ENCODE measurements at places on chromosomes 16 and 17. TPM values are rescaled to one million over a fixed set of nuclear protein-coding genes. Genes with fewer than 3 reads are reported as not detected.

The KCNJ12 gene
- polyA plus RNA-seq: 15.1 TPM

The KRT33B gene
- not detected for polyA plus RNA-seq

DNA sequence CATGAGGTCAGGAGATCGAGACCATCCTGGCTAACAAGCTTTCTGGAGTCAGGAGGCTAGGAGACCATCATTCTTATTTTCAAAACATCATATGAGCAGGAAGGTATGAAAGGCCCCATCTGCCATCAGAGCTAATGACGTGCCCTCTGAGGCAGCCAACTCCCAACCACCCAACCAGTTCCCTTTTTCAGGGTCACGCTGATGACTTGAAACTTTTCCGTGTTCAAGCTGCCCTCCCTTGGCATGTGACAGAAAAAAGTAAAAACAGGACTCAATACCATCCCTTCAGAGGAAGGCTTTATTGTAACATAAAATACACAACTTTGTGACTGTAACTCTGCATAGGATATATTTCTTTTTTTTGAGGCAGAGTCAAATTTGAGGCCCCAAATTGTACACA lies 4.6 kb upstream of the GHDC start:
- DNase-seq: peak; percentile 18

- DNase-seq: no peak
These were observed 18.6 kb downstream of the CD7 start for GRCh38 chr17:82298538-82299421.

The SLC5A2 gene
- polyA plus RNA-seq: 0.98 TPM

The CHP2 gene
- polyA plus RNA-seq: 0.20 TPM

The TAC4 gene
- 1.1 TPM for polyA plus RNA-seq

- DNase-seq: no peak
These were observed 22.5 kb downstream of the STAT5A start for GRCh38 chr17:42310787-42311215.

DNA sequence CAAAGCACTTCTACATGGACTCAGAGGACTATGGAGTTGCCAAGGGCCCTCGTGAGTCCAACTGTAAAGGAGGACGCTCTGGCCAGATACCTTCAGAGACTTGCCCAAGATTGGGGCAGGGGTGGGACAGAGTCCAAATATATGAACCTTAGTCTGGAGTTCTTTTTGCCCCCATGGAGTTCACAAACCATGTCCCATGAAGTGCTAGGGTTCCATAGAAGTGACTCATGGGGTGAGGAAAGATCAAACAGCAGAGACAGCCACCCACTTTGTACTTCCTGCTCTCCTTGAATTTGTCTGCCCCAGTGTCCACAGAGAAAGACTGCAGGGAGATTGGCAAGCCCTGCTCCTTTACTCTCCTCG lies 29.0 kb downstream of the SRL start:
- DNase-seq: no peak

- DNase-seq: no peak
These were observed 47.5 kb downstream of the FOXL1 start for GRCh38 chr16:86625821-86626220.

- DNase-seq: no peak
These were observed 42.9 kb downstream of the PIGL start for GRCh38 chr17:16259926-16260325.

GRCh38 chr17:44989552-44990138 lies 21.5 kb upstream of the C1QL1 start:
- DNase-seq: no peak

The LITAFD gene
- not detected for polyA plus RNA-seq

The NTN3 gene
- polyA plus RNA-seq: 4.5 TPM

DNA sequence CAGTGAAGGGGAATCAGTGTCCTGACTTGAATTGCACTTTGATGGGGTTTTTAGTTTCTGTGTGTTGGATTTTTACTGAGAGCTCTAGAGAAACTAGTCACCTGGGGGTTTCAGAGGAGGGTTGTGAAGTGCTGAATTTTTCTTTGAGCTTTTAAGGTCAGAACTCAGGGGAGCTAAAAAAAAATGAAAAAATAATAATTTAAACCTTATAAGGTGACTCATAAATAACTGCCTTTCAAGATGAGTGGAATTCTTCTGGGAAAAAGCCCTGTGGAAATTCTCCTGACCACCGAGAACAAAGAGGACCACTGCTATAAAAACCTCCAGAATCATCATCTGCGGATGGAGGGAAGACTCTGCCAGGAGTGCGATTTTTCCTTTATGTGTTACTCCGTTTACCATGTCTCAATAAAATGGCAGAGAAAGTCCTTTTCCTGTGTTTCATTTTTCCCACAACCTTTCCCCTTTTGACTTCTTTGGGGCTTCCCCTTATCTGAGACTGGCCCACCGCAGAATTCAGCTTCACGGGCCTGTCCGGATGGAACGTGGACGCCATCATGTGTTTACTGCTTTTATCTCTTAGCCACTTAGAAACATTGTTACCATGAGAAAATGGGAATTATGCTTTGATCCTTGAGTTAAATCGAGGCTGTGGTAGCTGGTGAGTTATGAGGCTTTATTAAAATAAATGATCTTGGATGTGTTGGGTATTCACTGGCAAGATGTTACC lies 39.7 kb downstream of the RPTOR start:
- no peak for DNase-seq

The C1QTNF8 gene
- not detected for polyA plus RNA-seq

- no peak for DNase-seq
These were observed 85.9 kb downstream of the EMP2 start for GRCh38 chr16:10494343-10495030.

DNA sequence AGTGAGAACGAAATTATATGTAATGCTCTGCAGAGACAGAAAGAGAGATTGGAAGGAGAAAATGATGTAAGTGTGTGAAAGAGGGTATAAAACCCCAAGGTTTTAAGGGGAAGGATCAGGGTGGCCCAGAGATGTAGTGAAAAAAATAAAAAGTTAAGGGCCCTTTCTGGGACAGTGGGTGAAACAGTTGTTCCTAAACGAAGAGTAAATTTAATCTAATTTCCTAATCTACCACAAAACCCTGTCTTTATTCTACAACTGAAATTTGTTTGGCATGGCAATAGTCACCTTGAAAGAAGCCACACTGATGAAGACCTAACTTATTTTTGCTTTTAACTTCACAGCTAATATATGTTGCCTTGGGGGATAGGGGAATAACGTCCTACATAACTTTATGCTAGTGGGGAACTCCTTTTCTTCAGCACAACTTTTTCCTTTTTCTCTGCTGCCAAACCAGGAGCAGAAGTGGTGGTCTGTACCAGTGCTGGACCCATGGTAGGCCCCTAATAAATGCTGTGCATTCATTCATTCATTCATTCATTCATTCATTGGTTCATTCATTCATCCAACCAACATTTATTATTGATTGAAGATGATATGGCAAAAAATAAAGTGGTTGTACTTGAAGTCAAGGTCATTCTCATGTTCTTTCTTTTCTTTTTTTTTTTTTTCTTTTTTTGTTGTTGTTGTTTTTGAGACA lies 25.4 kb downstream of the CALCOCO2 start:
- no peak for DNase-seq

The COPS3 gene
- 75.7 TPM for polyA plus RNA-seq

DNA sequence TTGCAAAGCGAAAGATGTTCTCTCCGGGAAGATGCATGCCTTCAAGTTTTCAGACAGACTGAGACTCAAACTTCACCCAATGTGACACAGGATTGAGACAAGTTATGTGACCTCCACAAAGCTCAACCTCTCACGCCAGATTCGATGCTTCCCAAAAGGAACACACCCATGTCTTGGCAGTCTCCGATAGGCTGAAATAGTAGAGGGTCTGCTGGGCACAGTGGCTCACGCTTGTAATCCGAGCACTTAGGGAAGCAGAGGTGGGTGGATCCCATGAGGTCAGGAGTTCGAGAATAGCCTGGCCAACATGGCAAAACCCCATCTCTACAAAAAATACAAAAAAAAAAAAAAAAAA lies 22.1 kb downstream of the ZFHX3 start:
- DNase-seq: no peak

All from muscle of arm (tissue), 14 donors.